ENCODE measurements at places on chromosomes 2 and 18.

DNA sequence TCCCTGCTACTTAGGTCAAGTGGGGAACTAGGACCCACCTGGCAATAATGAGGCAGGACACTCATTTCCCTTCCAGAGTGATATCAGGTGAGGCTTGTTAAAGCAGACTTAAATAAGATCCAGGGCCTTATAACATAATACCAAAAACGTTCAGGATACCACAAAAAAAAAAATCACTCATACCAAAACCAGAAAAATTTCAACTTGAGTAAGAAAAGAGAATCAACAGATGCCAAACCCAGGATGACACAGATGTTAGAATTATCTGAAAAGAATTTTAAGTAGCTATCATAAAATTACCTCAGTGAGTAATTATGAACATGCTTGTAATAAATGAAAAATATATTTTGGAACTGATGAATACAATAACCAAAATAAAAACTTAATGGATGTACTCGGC, 255.6 kb upstream of the OSR1 start:
- DNase-seq: no peak

DNA sequence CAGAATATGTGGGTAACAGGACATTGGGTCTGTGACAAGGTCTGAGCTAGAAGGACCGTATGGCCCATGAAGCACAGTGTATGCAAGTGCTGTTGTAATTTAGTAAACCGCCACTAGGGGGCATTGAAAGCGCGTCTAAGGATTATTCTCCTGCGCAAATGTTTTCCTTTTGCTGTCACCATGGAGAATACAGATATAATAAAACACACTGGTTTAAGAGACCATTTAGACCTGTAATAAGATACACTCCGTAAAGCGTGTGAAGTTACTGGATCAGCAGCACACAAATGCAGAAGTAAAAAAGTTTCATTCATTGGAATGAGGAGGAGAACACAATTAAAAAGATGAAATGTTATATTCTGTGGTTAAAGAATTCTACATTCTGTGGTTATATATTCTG, 272.4 kb downstream of the AGAP1 start:
- DNase-seq: no peak

DNA sequence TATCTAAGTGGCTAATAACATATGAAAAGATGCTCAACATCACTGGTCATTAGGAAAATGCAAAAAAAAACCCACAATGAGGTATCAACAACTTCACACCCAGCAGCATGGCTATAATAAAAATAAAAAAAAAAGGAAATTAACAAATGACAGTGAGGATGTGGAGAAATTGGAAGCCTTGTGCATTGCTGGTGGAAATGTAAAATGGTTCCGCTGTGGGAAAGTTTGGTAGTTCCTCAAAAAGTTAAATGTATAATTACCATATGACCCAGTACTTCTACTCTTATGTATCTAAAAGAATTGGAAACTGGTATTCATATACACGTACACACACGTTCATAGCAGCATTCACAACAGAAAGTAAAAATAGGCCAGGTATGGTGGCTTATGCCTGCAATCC, 15.5 kb upstream of the CACNB4 start:
- no peak for DNase-seq

- DNase-seq: no peak
Observed at GRCh38 chr2:233022561-233022960, 9.5 kb upstream of the NGEF start.

Data from stimulated activated CD4-positive, alpha-beta T cell treated with anti-CD3 and anti-CD28 coated beads, Interleukin-15, amount 100 ng/mL, for 1 hour (primary cell).